ENCODE measurements at places on chromosomes 6 and 20.

- DNase-seq = peak; percentile 99
Observed at GRCh38 chr6:33200219-33201146, at the start of the genes RXRB and SLC39A7. TSS of gene RXRB (minus strand) at chr6:33200665. CDS start at chr6:33200476, 189 bp downstream. TSS of gene SLC39A7 (plus strand) at chr6:33200867. CDS start at chr6:33201246, 379 bp downstream.

GRCh38 chr6:148762231-148762630, 15.4 kb downstream of the UST start:
- no peak for DNase-seq

DNA sequence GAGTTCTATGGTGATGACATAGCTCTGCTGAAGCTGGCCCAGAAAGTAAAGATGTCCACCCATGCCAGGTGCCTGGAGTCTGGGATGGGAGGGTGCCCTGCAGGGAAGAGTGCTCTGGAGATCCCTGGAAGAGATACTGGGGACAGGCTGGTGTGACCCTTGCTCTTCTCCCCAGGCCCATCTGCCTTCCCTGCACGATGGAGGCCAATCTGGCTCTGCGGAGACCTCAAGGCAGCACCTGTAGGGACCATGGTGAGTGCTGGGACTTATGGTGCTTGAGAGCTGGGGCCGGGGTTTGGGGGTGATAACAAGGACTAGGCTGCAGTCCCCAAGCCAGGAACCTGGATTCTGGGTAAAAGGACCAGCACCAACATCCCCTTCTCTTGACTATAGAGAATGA, 2.2 kb upstream of the CFB start:
- DNase-seq = no peak

GRCh38 chr6:33761922-33762629, 15.4 kb upstream of the IP6K3 start:
- DNase-seq = peak; percentile 62

DNA sequence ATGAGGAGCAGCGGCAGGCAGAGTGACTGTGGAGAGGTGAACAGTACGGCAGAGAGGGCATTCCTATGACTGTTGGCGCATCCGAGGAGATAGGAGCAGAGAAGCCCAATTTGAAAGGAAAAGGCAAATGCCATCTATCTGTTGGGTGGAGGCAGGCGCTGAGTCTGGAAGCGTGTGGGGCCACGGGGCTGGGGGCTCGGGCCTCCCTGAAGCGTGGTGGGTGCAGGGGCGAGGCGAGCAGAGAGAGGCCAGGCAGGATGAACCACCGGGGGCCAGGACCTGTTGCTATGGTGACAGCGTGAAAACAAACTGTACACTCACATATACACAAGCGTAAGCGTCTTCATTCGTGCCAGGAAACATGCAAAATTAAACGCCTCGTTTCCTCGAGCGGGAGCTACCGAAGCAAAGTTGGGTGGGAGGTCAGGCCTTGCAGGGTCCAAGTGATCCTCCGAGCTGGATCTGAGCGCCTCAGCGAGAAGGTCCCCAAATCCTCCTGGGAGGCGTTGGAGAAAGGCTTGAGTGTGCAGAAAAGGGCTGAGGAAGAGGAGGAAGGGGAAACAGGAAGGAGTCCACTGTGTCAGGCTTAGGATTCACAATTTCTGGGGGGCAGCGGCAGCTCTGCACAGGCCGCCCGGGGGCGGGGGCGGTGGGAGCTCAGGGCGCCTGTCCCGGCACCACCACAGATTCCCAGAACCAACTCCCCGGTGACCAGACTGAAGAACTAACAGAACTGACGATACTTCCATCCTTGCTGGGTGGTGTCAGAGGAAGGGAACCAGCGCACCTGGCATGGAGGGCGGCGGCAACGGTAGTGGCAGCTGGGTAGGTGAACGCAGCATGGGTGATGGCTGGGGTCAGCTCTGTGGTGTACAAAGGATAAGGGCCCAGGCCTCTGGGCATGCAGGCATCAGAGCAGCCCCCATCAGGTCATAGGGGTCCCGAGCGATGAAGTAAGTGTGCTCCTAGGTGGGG, 68.2 kb downstream of the KHDC1L start:
- no peak for DNase-seq

DNA sequence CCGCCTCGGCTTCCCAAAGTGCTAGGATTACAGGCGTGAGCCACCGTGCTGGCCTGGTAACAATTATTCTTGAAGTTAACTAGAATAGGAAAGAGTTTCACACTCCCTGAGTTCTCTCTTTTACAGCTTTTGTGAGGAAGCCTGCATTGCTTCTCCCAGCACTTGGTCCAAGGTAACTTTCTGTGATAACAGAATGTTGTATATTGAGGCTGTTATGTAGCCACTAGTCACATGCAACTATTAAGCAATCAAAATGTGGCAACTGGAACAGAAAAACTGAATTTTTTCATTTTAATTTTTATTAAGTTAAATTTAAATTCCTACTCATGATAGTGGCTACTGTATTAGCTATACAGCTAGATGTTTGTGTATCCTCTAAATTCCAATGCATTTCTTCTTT, 2.5 kb downstream of the TRIM38 start:
- DNase-seq = no peak

DNA sequence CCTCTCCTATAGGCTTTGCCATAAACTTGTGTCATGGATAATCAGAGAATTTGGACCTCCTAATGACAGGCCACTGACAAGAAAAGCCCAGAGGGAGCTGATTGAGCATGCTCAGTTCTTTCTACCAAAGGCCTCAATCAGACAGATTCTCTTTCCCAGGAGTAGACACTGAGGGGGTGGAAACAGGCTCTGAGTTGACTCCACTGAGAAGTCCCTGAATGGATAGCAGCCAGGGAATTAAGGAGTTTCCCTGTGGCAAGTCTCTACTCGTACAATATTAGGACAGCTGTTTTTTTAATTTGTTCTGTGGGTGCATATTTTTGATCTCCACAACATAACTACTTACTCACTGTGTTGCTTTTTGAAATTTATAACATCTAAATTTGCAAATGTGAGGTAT, 63.3 kb downstream of the SLC16A10 start:
- no peak for DNase-seq

DNA sequence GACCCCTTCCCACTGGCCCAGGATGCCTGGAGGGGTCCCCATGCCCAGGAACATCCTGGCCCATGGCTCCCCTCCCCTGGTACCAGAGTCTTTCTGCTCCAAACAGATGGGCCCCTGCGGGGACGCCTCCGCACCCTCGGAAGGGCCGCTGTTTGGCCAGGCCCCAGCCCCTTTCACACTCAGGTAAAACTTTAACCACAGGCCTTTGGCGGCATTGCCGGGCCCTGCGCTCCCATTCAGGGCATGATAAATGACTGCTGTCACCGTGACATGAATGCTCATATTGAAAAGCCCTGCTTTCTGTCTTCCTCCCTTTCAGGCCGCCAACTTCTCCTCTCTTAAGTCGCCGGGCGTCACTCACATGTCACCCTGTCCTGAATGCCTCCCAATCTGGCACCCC, 141.5 kb upstream of the TOP1 start:
- no peak for DNase-seq

GRCh38 chr6:38268342-38268741, 371.4 kb downstream of the BTBD9 start:
- DNase-seq = no peak

- peak; percentile 89 for DNase-seq
Observed at GRCh38 chr6:167350731-167351655, 26.1 kb downstream of the TTLL2 start.

- no peak for DNase-seq
Observed at GRCh38 chr6:137798846-137799245, 68.2 kb upstream of the TNFAIP3 start.

DNA sequence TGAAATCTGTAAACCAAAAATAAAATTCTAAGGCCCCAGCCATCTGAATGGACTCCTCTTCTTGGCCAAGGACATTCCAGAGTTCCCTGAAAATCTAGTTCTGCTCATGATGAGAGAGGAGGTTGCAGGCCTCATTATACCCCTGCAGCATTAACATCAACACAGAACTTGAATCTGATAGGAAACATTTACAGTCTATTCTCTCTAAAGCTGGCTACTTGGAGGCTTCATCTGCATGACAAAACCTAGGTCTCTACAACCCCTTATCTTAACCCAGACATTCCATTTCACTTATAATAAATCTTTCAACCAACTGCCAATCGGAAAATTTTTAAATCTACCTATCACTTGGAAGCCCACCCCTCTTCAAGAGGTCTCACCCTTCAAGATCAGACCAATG, 15.7 kb downstream of the RTN4IP1 start:
- DNase-seq = no peak

DNA sequence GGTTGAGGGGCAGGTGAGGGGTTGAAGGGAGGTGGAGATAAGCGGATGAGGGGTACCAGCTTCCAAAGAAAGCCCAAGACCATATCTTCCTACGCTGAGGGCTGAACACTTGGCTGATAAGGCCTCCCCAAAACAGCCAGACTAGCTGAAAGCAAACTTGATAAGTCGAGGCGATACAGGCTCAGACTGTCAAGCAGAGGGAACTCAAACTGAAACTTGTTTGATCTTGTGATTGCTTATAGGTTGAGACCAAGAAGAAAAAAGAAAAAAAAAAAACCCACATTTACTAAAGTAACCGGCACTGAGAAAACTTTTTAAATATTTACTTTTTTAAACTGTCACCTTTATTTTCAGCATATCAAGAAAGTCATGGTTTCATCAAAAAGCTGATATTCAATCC, 73.6 kb downstream of the TRERF1 start:
- no peak for DNase-seq

- DNase-seq = peak; percentile 56
Observed at GRCh38 chr6:52389626-52390360, 27.8 kb downstream of the PAQR8 start.

DNA sequence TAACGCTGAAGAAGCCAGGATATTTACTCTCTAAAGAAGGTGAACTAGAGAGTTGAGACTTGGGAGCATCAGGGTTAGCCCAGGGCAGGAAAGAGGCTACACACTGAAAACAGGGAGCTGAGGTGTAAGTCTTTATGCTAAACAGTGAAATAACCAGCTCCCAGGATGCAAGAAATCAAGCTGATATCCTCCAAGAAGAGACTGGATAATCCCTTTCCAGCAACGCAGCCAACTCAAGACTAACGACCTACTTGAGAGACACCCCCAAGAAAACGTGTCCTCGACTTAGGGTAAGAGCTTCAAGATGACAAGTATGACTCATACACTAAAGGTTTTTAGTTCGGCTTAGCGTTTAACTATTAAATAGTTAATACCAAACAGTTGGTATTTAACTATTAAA, 202.2 kb downstream of the TASP1 start:
- no peak for DNase-seq

DNA sequence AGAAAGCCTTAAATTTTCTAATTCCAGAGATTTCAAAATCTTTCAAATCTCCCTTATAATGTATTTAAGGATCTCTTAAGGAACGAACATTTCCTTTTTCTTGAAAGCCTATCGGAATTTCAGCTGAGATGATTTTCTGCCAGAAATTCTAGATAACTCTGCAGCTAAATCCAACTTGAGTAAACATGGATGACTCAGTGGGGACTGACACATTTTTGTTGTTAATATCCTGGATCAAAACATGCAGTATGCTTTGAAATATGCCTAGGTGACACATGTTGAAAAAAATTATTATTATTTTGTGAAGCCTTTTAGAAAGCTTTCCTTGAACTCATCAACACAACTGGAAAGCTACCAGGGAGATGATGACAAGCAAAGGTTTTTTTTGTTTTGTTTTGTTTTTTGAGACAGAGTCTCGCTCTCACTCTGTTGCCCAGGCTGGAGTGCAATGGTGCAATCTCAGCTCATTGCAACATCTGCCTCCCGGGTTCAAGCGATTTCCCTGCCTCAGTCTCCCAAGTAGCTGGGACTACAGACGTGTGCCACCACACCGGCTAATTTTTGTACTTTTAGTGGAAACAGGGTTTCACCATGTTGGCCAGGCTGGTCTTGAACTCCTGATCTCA, 140.1 kb upstream of the SNX9 start:
- no peak for DNase-seq

DNA sequence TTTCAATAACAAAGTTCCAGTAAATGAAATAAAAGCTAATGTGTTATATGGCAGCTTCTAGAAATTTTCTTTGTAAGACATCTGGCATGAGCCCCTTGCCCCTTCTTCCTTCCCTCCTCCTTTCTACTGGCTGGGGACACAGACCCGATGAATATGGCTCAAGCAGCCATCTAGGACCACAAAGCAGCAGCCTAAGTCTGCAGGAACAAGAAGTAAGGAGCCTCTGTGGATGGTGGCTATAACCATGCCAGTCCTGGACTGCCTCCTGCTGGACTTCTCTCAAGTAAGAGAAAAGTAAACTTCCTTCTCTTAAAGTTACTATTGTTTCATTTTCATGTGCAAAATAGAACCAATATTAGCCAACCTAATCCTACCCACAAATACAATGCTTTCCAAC, 114.9 kb upstream of the DST start:
- DNase-seq = no peak

DNA sequence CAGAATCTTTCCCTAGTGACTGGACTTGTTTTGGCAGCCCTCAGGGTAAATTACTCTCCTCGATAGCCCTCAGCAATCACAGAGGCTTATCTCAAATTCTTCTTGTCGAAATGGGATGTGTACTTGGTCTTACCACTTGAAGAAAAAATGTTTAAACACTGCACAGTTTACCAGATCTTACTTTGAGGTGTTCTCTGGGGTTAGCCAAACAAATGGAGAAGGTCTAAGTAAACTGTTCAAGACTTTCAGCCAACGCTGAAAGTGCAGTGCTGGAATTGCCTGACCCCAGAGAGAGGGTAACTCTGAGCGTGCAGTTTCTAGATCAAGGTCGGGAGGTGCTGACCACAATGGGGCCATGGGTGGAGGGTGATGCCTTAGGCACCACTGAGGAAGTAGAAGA, 39.2 kb downstream of the MYLIP start:
- DNase-seq = peak; percentile 26

GRCh38 chr6:157994125-157994795, 12.6 kb downstream of the SYNJ2 start:
- no peak for DNase-seq

- DNase-seq = peak; percentile 49
Observed at GRCh38 chr20:10427060-10427692, 6.8 kb downstream of the MKKS start.

GRCh38 chr20:23318347-23318746, 32.2 kb upstream of the NXT1 start:
- DNase-seq = no peak

DNA sequence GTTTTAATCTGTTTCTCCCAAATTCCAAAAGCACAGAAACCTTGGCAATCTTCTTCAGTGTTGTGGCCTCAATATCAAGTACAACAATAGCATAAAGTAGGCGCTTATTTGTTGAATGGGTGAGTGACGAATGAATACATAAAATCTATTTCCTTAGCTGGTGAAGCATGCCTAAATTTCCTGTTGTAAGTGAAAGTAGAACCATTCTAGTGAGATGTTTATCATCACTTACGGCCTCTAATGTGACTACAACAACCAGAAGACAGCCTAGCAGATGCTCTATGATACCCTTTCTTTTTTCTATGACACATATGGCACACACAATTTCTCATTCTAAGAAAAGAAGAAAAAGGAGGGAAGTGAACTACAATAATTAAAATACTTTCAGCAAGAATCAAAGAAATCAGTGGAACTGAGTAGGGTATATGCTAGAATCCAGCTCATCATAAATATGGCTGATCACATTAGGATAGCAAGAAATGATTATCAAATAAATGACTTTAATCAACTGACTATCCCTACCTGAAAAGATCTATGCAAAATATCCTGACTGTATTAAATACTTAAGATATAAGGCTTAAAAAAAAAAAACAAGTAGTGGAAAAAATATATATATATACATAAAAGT, 67.4 kb downstream of the BTBD9 start:
- no peak for DNase-seq
